ENCODE measurements at places on chromosomes 12 and 14. TPM values are rescaled to one million over a fixed set of nuclear protein-coding genes. Genes with fewer than 3 reads are reported as not detected.

Gene FAM90A1
- under 0.01 TPM for total RNA-seq

Gene P2RX2
- total RNA-seq, result not detected

Gene ARHGDIB
- total RNA-seq, result 3.6 TPM

Gene APEX1
- total RNA-seq, result 43.4 TPM

Gene LRRC43
- total RNA-seq, result 0.72 TPM

Gene SAMD15
- 0.72 TPM for total RNA-seq

Gene BCL7A
- 18.3 TPM for total RNA-seq

Gene C12orf50
- not detected for total RNA-seq

Gene ITFG2
- total RNA-seq, result 13.2 TPM

Gene C12orf75
- 22.0 TPM for total RNA-seq

Gene LRP1
- 44.5 TPM for total RNA-seq
